ENCODE measurements at places on chromosomes 2 and 18.

DNA sequence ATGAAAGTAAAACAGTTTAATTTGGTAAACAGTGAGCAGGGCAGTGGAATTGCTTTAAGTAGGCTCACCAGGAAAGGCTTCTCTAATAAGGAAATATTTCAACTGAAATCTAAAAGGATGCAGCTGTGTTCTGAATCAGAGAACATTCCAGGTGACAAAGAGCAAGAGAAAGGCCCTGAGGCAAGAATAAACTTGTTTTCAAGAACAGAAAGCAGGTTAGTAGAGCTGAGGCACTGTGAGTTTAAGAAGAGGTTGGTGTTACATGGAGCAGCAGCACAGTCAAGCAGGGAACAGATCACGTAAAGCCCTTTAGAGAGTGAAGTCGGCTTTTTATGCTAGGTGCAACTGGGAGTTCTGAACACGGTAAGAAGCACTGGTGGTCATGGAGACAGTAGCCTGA lies 57.0 kb upstream of the SCN1A start:
- no peak for DNase-seq

GRCh38 chr2:235588750-235589149 lies 94.9 kb downstream of the AGAP1 start:
- no peak for DNase-seq

DNA sequence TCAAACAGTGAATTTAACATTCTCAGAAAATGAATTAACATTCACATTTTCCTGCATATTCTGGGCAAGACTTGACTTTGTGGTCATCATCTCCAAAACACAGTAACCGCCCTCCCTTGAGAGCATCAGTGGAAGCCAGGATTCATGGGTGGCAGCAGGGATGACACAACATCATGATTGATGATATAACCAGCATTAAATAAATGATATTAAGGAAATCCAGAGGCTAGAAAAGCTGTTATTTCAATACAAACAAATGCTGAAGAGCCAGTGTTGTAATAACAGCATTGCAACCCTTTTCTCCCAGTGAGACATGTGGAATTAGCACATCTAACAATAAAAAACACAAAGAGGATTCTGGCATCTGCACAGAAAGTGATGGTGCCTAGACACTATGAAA lies 41.1 kb downstream of the CDC42EP3 start:
- no peak for DNase-seq

- no peak for DNase-seq
Measured at GRCh38 chr2:28400921-28401320, 8.3 kb downstream of the FOSL2 start.

GRCh38 chr2:223692191-223692947 lies 90.2 kb upstream of the SCG2 start:
- no peak for DNase-seq

DNA sequence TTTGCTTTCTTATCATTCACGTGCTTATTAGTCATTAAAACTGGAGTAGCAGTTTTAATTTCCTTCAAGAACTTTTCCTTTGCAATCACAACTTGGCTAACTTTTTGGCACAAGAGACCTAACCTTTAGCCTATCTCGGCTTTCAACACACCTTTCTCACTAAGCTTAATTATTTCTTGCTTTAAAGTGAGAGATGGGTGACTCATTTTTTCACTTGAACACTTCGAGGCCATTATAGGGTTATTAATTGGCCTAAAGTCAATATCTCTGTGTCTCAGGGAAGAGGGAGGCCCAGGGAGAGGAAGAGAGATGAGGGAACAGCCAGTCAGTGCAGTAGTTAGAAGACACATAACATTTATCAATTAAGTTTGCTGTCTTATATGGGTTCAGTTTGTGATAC lies 289.8 kb downstream of the RBM43 start:
- no peak for DNase-seq

GRCh38 chr2:233989221-233989858 lies 61.2 kb upstream of the SPP2 start:
- DNase-seq = no peak

GRCh38 chr2:45253151-45253550 lies 243.9 kb upstream of the SIX2 start:
- DNase-seq = no peak

DNA sequence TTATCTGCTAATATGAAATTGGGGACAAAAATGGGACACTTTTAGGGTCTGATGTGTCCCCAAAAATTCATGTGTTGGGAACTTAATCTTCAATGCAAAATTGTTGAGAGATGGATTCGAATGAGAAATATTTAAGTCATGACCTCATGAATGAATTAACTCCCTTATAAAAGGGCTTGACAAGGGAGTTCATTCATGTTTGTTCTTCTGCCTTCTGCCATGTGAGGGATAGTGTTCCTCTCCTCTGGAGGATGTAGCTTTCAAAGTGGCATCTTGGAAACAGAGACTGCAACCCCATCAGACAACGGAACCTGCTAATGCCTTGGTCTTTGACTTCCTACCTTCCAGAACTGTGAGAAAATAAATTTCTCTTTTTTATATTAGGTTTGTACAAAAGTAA lies 89.2 kb upstream of the LINC00305 start:
- DNase-seq = no peak

DNA sequence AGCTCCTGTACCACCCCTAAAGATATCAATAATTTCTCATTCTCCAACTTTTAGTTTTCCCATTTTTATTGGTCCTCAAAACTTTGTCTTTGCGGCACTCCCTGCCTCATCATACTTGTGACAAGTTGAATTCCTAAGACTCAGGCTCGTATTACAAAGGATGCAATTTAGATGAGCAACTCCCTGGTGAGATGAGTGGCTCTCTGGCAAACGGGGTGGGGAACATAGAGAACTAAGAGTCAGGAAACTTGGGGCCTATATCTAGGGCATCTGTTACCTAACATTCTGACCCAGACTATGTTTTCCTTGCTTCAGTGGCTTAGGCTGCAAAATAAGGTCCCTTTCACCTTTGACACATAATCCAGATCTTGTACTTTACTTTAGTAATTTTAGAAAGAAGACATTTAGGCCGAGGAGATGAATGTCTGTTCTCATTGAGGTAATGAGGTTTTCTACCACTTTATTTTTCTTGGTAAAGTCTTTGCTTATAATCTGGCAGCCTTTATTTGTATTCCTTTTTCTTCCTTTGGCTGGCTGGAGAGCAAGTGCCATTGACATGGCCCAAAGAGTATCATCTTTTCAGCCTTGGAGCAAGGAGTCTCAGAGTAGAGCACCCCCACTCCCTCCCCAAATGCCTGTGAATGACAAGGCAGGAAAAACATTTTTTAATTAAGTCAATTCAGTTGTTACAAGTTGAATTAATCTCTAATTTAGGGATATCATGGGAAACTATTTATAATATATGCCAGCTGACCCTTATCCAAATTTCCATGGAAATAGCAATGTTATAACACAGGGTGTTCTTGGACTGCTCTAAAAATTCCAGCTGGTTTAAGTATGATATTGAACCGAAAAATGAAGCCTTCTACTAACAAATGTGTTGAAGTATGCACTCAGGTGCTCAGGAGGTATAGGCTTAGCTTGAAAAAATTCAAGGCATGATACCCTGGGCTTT lies 15.2 kb downstream of the TSPYL6 start:
- DNase-seq = no peak

DNA sequence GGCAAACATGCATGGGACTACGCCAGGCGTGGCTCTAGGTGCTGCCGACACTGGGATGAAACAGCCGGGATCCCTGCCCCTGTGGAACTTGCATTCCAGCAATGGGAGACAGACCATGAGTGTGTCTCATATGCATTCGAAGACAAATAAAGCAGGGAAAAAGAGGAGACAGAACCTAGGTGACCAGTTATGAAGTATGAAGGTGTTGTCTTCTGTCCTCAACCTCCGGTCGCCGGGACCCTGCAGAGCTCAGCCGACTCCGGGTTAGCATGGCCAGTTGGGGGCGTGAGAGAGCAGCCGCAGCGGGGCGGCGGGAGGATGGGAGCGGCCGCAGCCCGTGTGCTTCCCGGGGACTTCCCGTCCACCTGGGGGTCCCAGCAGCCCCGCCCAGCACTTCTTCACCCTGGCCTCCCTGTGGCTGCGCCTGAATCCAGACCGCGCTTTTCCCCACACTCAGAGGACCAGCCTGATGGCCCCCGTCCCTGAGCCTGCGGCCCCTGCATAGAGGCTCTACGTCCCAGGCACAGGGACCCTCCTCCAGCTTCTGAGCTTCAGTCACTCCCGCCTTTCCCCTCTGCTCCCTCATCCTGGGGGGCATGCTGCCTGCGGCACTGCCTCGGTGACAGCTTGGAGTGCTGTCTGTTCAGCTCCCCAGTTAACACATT lies 11.4 kb downstream of the ID2 start:
- DNase-seq = no peak

Measured in T-helper 17 cell (primary cell).